ENCODE measurements at places on chromosomes 16 and 17.

DNA sequence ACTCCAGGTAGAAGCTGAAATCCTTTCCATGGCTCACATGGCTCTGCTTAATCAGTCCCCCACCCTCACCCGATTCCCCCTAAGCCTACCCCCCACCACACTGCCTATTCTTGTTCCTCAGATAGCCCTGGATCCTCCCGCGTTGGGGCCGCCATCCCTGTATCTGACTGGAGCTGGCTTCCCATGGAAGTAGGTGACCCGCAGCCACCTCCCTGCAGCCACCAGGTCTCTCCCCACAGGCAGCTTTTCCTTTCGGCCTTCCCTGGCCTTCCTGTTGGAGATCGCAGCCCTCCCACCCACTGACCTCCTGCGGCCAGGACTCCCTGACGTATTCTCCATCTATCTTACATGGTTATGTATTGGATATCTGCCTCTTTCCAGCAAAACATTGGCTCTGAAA, 82.3 kb upstream of the MED9 start:
- DNase-seq, result no peak

GRCh38 chr17:17186051-17186450, 20.1 kb downstream of the PLD6 start:
- DNase-seq, result no peak

- no peak for DNase-seq
These were observed 44.6 kb downstream of the RAI1 start for GRCh38 chr17:17725752-17726457.

DNA sequence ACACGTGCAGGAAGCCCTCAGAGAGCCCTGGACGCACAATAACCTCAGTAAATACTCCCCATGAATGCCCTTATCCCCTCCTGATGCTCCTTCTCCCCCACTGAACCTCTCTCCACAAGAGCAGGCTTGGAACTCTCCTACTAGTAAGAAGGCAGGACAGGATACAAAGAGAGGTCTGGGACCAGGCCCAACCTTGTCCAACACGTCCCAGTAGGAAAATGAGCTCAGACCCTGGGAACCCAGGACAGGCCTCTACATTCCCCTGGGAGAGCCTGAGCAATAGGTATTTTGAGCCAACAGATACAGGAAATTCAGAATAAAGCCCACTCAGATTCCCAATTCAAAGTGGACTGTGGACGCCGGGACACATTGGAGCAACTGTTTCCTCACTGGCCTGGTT, 19.2 kb downstream of the ZNF423 start:
- no peak for DNase-seq

- DNase-seq, result no peak
These were observed 23.0 kb upstream of the GNA13 start for GRCh38 chr17:65079489-65079900.

DNA sequence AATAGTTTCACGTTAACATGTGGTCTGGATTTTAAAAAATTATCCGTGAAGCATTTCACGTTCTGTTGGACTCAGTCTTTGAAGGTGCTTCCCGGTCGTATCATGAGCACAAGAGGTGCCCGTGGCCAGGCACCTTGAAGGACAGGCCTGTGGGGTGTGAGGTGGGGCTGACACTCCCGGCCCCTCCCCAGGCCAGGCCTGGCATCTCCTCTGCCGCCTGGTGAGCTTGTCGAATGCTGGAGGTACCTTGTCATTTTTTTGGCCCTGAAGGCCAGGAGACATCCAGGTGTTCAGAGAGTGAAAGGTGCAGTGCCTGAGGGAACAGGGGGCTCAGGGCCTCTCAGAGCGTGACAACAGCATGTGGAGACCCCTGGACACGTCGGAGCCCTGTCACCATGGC, 11.7 kb downstream of the ZNF469 start:
- no peak for DNase-seq

DNA sequence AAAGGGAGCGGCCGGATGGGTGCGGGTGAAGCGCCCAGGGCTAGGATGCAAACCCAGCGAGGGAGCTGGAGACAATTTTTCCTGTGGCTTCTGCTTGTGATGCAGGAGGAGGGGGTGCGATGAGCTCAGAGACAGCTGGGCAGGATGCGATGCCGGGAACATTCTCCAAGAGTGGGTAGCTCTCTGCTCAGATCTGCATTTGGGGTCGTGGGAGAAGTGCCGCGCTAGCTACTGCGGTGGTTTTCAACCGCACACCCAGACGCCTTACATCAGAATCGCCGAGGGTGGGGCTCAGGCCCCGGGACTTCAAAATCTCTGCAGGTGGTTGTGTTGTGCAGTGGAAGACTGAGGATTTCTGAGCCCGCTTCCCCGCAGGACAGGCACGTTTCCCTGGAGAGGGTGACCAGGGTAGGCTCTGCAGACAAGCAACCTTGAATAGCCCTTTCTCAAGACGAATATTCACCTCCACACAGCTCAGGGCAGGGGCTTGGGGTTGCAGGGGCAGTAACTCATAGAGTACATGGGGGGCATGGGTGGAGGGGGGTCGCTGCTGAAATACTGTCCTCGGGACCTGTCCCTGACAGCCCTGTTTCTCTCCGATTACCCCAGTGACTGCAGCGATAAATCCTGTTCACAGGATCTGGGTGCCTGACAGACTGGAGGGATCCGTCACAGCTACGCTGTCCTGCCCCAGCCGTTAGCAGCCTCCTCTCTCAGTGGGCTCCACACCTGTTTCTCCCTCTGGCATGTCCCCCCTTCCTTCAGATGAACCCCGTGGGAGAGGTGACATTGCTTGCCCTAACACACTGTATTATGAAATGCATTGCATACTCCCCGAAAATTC, 63.3 kb downstream of the HAPSTR1 start:
- DNase-seq, result no peak

GRCh38 chr16:70270176-70270575, 18.4 kb upstream of the EXOSC6 start:
- no peak for DNase-seq

- DNase-seq, result no peak
These were observed 55.6 kb downstream of the COTL1 start for GRCh38 chr16:84562174-84562815.

GRCh38 chr16:3094289-3095027, 4.6 kb downstream of the ZSCAN10 start:
- DNase-seq, result no peak

GRCh38 chr16:17829811-17830210, 359.1 kb upstream of the XYLT1 start:
- no peak for DNase-seq

DNA sequence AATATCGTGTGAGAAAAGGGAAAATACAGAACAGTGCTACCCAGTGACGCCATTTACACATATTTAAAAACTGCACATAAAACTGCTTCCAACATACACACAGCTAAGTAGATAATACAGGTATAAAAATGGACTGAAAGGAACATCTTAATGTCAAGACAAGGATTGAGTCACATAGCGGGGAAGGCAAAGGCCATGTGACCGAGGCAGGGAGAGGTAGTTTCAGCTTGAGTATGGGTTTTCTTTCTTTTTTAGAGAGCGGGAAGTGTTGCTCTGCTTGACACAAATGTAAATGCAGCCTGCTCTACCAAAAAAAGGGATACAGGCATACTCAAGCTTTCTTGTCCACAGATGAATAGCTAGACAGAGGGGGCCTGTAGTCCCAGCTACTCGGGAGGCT, 46.5 kb downstream of the SDR42E1 start:
- DNase-seq, result no peak

DNA sequence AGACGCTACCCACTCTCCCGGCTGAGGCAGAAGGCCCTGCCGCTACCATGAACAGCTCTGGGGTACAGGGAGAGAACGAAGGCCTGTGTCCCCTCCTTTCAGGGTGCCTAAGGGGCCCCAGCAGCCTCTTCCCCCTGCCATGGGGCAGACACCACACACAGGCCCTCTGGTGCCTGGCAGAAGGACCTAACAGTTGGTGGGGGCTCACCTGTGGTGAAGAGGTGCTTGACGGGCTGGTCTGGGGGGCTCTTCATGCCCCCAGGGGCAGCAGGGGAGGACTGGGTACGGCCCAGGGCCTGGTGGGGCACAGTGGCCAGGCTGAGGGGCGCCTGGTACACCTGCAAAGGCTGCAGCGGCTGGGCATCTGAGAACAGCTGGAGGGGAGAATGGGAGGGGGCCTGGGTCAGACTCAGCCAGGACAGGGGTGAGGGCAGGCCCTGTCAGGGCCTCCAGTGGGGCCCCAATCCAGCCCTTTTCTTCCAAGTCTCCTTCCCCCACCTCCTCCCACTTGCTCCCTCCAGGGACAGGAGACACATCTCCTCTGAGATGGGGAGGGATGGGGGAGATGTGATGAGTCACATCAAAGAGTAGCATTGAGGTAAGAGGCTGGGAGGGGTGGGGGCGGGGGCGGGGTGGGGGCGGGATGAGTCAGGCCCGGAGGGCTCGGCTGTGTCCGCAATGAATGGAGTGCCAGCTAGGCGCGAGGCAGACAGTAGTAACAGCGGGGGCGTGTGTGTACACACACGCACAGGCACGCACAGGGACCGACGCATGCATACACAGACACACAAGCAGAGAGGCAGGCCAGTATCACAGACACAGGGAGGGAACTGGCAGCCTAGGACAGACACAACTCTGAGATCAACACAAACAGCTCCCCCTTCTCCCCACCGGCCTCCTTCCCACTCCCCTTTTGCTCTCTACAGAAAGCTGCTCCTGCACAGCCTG, 16.1 kb downstream of the G6PC3 start:
- DNase-seq, result peak; percentile 38

DNA sequence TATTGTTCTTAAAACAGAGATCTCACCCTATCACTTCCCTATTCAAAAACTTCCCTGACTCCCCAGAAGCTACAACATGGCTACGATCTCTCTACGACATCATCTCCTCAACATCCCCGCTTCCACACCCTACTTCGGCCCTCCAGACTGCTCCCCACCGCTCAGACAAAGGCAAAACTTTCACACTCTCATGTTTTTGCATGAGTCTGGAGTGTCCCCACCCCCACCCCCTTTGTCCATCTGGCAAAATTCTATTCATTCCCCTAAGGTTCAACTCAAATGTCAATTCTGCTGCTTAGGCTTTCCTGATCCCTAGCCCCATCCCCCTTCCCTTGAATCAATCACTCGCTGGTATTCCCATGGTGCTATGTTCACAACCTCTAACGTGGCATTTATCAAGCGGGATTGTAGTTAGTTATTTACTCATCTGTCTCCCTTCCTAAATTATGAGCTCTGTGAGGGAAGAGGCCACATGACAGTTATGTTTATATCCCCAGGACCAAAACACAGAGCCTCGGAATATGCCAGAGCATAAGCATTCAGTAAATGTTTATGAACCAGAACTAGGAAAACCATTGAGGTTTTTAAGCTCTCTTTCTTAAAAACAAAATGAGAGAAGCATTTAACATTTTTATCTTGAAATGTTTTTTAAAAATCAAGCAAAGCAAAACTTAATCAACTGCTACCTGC, 55.9 kb downstream of the STX8 start:
- no peak for DNase-seq

DNA sequence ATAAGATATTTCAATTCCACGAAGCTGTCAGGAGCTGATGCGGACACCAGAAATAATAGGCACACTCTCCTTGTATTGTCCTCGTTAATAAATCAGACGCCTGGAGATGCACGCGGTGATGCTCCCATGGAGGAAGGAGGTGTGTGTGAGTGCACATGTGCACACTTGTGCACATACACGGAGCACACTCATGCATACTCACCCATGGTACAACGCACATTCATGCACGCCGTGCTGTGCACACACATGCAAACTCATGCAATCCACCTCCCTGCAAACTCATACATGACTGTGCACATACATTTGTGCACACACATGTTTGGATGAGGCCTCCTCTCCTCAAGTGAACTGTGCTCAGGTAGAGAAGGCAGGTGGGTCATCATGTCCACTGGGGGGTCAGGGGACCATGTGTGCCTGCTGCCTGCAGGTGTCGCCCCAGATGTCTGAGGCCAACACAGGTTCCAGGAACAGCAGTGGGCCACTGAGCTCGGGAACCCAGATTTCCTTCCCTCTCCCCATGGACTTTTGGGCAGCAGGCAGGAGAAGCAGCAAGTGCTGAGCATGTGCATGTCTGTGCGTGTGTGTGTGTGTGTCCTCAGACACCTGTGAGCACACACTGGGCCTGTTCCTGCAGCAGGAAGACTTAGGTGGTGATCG, 165.3 kb downstream of the SDK2 start:
- no peak for DNase-seq

DNA sequence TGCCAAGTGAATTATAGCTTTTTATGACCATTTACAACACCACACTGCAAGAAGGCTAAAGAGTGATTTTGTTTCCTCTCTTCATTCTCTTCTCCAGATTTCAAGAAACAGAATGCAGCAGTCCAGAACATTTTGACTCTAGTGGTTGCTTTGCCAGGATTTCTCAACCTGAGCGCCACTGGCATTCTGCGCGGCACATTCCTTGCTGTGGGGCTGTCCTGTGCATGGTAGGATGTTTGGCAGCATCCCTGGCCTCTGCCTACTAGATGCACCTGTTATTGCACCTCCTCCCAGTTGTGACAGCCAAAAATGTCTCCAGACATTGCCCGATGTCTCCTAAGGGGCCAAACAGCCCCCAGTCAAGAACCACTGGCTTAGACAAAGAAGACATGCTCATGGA, 25.7 kb upstream of the SLC39A11 start:
- no peak for DNase-seq

GRCh38 chr16:62068747-62069146, 32.5 kb upstream of the CDH8 start:
- no peak for DNase-seq

- DNase-seq, result no peak
These were observed 179.7 kb downstream of the RAB11FIP4 start for GRCh38 chr17:31570951-31571892.

DNA sequence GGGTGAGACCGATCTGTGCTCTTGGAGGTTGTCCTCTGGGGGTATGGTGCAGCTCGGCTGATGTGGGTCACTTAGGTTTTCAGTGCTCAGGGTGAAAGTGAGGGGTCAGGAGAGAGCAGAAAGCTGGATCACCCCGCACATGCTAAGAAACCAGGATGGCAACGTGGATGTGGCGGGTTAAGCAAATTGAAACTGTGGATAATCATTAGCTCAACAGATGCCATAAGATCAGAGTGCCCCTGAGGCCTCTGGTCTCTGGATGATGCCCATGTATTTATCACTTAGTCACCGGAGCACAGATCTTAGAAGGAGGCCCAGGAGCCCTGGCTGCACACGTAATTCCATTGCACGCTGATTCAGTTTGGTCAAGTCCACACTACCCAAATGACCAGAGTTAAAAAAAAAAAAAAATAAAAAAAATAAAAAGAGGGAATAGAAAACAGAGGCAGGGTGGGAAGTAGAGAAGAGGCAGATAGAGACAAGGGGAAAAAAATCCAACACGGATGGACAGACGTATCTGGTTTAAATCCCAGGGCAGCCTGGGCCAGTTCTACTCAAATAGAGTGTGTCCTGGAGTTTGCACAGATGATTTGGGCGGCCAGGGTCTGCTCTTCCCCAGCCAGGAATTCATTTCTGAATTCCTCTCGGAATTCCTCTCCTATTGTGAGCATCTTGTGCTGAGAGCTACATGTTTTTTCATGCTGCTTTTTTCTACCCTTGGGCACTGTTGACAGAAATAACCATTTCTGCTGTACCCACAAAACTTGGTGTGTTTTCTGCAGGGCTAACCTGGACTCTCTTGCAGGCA, 378.3 kb downstream of the CPPED1 start:
- DNase-seq, result no peak

GRCh38 chr17:49035470-49036269, 38.5 kb downstream of the IGF2BP1 start:
- no peak for DNase-seq

- DNase-seq, result no peak
These were observed 593 bp downstream of the SLC38A7 start for GRCh38 chr16:58684001-58684353.

GRCh38 chr16:78709137-78709884, 609.9 kb downstream of the WWOX start:
- DNase-seq, result no peak

GRCh38 chr17:37065486-37066321, 117.0 kb downstream of the AATF start:
- no peak for DNase-seq

GRCh38 chr17:64455993-64456885, 7.3 kb downstream of the MILR1 start:
- DNase-seq, result no peak

All from stimulated activated CD4-positive, alpha-beta T cell treated with anti-CD3 and anti-CD28 coated beads, Interleukin-1b, Interleukin-23, amount 100 ng/mL, for 24 hours (primary cell).